Stimulated activated CD8-positive, alpha-beta memory T cell treated with anti-CD3 and anti-CD28 coated beads, Interleukin-15, amount 100 ng/mL, for 4 hours (primary cell): ENCODE measurements at places on chromosomes 5 and 9.

DNA sequence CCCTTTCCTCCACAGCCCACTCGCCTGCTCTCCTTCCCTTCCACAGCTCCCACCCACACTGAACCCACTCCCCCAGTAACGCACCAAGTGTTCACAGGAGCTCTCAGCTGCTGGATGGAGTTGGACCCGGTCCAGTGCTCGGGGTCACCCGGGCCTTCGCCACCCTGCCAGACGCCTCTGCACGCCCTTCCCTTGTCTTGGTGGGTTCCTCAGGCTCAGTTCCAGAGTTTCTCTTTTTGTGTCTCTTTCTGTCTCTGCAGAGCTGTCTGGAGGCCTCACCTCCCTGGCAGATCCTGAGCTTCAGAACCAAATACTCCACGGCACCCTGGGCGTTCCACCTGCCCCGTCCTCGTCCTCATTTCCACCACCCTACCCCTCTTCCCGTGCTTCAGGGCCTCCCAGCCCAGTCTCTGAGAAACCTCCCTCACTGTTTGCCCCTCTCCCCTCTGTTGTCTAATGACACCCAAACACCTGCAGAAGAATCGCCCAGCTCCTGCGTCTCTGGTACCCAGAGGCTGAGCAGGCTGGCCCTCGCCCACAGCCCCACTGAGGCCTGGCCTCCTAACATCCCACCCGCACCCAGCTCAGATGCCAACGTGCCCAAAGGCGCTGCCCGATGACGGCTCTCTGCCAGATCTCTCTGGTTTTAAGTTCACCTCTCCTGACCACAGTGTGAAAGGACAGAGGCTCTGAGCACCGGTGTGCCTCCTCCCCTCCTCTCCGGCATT lies 74.3 kb downstream of the COL23A1 start:
- no peak for DNase-seq

- DNase-seq, result no peak
Observed at GRCh38 chr9:72650206-72650605, 128.8 kb downstream of the TMC1 start.

DNA sequence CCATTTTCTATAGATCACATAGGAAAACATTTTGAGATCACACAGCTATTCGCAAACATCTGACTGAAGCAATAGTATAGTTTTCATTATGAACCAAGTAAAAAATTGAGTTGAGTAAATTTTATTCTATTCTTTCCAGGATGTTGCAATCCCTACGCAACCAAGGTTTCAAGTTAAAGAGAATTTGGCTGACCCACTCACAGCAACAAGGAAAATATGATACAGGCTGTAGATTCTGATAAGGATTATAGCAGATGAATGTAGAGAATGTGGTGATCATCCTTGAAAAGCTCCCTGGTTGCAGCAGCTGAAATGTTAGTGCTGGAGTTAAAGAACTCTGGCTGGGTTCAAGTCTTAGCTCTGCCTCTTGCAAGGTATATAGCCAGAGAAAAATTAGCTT lies 4.7 kb downstream of the ABCA1 start:
- no peak for DNase-seq

GRCh38 chr5:171601266-171601881 lies 181.9 kb downstream of the FGF18 start:
- no peak for DNase-seq

DNA sequence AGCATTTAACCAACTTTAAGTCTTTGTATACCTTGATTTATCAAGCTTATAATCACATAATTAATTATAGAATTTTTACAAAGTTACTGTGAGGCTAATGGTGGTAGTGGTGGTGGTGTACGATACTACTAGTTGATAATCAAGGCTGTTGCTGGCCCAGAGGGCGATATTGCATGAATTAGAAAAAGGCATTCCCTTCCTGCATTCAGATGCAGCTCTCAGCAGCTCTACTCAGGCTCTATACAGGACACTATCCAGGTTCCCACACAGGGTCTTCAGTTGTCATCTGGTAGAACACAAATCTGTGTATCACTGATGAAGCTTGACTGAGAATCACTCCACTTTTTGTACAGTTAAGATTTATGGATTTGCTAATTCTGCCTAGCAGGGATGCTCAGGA lies 562.8 kb upstream of the C9orf72 start:
- DNase-seq, result no peak

DNA sequence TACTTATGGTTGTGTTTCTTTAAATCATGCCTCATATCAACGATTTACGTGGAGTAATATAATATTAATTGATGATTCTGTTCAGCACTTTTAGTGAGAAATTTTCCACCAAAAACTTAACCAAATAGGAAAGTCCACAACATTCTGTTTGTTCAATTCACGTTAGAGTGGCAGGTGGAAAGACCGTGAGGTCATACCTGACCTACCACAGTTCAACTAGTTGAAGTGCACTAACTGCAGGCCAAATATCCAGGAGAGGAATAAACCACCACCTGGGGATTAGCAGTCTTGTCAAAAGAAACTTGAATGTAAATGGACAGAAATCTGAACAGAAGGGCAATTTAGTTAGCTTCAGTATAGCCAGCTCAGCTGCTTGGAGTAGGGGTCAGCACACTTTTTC lies 577.7 kb downstream of the KIF4B start:
- DNase-seq, result no peak

DNA sequence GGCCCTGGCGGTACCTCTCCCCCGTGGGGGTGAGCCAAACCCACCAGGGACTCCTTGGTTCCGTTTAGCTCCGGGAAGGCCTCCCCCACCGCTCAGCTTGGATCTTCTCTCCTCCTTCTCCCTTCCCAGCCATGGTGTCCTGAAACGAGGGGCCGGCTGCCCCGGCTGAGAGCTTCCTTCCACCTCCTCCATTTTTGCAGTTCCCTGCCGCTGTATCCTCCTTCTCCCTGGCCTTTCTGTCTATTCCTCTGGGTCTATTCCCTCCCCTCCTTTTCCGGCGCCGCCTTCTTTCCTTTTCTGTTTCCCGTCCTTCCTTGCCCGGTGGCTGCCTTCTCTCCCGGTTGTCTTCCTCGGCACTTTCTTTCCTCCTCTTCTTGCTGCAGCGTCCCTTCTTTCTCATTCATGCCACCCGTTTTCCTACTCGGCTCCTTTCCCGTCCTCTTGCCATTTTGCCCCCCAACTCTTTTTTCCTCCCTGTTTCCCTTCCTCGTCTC lies 110.4 kb downstream of the LIFR start:
- no peak for DNase-seq

DNA sequence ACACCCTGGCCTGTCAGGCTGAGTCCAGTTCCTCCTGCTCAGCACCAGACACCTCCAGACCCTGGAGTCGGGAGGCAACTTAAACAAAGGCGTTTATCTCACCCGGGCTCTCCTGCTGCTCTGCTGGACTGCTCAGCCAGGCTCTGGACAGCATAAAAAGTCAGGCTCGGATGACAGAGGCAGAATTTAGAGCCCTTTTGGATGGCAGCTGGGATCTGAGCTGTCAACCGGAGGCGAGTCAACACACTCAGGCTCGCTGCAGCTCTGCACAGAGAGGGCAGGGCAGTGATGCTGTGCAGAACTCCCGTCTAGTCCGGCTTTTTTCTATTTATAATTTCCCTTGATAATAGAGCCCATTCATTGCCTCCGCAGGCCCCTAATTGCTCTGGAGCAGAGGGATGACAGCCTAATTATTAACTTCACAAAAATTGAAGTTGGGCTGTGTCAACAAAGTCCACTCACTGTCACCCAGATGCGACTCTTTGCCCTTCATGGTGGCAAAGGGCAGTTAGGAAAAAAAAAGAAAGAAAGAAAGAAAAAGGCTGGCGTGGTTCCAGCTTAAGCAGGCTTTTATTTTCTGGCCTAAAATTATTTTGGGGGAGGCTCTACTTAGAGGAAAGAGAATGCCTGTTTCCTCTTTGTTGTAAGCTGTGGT lies 37.6 kb downstream of the STC2 start:
- DNase-seq, result no peak

DNA sequence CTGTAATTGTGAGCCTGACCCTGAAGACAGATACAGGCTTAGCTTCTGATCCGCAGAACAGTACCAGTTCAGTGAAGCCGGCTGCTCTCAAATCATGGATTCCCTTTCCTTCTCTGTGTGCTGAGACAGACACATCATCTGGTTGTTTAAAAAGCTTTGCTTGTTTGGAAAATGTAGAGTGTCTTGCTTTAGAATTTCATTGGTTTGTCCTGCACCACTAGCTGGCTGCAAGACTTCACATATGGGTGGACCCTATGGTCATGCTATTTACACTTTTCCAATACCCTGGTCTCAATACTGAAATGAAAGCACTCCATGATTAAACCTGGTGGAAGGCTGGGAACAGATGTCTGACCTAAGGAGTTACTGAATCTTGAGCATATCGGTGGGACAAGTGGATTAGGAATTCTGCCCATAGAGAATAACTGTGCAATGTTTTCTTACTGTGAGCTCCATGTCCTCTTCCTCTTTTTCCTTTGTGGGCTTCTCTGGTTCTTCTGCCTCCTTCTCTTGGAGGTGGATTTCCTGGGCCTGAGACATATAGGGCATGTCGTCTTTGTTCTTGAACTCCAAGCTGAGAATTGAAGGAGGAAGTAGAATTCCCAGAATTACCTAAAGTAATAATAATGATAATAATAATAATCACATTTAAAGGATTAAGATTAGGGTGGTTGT lies 201.1 kb upstream of the KLF9 start:
- no peak for DNase-seq

GRCh38 chr5:76691467-76692273 lies 24.3 kb upstream of the F2R start:
- DNase-seq, result no peak

- no peak for DNase-seq
Observed at GRCh38 chr5:21058289-21058688, 1070.3 kb upstream of the CDH18 start.

DNA sequence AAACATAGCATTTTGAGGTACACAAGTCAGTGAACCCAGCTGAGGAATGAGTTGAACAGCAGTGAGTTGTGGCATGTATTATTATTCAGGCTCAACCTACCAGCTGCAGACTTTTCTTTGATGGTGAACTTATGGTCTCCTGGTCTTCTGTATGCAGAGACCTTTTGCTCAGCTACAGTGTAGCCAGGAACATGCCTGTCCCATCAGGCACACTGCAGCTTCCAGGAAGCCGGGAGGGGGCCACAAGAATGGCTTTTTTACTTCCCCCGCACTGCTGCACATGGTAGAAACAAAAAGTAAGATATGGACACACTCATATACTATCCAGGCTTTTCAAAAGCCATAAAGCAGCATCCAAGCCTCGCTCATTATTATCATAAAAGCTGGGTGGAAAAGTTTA lies 65.3 kb upstream of the PLPP1 start:
- no peak for DNase-seq
